Cerebellum (tissue), 4 donors: ENCODE measurements at places on chromosomes 3 and 15.

DNA sequence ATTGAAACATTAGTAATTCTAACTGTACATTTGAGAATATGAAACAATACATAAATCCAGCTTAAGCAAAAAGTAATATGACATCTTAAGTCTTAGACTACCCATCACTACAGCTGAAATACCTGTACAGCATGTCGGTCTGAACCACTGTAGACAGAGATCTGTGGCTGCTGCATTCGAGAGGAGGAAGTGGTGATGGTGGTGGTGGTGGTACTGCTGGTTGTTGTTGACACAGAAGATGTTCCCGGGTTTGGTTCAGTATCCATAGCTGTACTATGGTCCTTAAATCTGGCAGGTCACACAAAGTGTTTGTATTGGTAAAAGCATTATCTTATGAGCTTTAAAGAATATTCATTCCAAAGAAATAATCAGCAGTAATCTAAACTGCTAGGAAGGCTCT, 2.9 kb downstream of the PHC3 start:
- DNase-seq: no peak

DNA sequence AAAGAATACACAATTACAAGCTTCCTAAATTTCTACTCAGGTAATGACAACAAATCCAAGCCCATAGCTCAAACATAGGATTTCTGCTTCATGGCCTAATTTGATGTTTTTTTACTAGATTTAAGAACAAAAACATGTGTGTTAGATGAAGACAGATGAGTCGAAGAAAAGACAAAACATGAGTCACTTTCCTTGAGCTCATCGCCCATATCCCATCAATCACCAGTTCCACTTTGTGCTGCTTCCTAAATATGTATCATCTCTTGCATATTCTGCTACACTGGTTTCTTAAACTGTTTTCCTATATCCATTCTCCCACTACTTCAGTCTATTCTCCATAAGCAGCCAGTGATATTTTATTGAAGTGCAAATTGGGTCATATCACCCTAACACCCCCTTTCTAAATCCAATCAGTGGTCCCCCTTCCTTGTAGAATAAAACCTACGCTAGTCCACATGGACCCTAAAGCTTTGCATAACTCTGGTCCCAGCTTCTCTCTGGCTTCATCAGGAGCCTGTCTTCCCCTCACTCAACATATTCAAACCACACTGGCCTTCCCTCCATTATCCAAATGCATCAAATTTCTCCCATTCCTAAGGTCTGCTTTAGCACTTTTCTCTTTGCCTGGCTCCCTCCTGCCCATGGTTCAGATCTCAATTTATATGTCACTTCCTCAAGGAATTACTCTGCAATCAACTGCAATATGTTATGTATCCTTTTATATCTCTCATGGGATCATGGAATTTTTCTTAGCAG, 1033.9 kb downstream of the FHIT start:
- DNase-seq: no peak

DNA sequence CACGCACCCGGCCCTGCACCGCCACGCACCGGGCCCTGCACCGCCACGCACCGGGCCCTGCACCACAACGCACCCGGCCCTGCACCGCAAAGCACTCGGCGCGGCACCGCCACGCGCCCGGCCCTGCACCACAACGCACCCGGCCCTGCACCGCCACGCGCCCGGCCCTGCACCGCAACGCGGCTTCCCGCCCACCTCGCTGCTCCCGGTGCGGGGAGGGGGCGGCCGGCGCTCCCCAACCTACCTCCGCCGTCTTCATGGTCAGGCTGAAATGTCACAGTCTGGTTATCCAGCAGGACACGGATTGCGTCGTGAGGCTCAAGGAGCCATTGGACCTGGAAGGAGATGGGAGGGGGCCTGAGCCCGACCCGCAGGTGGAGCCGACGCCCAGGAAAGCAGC, 41.8 kb downstream of the MUC20 start:
- DNase-seq: no peak

DNA sequence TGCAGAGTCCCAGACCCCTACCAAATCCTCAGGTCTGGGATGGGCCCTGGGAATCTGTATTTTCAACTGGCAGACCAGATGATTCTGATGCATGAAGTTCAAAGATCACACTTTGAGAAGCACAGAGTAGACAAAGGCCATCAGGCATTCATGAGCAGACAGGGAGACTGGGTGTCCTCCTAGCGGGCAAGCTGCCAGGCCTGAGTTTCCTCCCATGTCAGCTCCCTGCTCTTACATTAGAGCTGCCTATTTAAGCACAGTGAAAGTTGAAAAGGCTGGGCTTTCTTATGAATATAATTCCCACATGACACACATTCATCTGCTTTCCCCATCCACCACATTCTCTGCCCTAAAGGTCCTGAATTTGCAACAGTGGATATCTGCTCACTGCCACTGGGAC, 14.0 kb downstream of the CAPN3 start:
- DNase-seq: no peak

- DNase-seq: no peak
These were observed 44.3 kb downstream of the P2RY1 start for GRCh38 chr3:152879130-152879789.

DNA sequence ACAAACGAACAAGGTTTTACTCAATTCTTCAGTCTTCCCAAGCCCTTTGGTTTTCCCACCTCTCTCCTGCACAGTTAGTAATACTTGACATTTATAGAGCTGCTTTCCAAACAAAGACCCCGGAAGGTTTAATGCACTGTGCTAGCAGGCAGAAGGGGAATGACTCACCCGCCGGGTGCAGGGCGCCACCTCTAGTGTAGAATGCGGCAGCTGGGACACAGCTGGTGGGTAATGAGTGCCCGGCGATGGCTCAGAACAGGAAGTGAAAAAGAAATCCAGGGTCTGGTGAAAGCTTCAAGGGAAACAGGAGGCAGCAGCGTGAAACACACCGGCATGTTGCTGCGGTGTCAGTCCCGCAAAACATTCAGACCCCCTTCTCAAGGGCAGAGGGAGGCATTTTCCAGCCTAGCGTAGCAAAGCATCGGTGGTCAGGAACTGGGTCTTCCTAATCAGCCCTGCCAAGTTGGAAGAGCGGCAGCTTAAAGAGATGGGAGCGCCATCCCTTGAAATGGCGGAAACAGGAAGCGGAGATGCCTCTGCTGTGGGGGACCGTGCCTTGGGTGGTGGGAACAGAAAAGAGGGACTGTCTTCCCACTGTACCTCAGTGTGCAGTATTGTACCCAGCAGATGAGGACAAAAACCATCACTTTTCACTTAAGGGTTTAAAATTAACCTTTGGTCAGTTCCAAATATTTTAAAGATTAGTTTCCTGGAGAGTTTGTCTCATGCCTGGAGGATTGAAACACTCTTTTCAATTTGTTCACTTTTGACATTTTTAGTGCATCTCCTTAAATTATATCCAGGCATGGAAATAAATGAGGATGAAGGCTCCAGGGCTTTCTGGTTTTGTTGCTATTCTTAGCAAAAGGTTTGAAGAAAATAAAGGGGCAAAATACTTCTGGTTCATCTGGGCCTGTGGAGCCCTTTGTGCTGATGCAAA, 160.7 kb upstream of the MCTP2 start:
- DNase-seq: no peak

- DNase-seq: no peak
These were observed 3.7 kb upstream of the ZNF662 start for GRCh38 chr3:42902257-42902656.

DNA sequence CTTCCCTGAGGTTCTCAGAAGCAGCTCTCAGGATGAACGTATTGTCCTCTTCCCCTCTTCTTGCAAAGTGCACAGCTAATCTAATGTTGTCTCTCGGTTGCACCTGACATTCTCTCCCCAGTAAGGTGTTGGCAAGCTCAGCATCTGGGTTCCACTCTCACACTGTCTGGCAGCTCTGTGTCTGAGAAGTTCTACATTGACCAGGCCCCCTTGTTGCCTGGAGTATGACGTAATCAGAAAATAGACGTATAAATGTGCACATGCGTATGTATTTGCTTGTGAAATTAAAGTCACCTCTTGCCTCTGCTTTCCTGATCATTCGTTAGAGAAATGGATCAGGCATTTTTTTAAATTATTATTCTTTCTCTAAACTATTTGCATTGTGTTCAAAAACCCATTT, 67.7 kb downstream of the USF3 start:
- no peak for DNase-seq

- DNase-seq: no peak
These were observed 7.9 kb downstream of the LYZL4 start for GRCh38 chr3:42402394-42403096.

DNA sequence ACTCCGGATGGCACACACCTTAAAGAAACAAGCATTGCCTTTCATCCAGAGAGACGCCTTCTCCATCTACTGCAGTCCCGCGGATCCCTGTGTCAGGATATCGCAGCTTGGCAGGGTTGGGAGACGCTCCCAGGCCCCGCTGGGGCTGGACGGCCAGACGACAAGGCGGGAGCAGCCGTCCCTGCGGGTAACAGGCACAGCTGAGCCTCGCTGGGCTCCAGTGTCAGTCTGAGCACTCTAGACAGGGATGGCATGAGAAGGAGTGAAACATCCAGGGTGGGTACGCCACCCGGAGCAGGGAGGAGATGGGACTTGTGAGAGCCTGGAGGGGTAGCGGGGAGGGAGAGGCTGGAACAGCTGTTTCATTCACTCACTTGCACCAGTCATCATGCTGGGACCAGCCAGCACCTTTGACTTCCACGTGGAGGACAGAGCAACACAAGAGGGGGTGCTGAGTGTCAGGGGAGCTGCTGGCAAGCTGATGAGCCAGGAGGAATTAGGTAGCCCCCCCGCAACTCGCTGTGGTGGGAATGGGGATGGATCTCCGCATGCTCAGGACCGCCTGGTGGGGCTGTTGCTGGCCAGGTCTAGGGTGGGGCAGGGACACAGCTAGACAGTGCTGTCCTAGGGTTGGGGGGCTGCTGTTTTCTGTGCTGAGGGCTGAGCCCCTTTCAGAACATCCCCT, 31.6 kb upstream of the SNRPA1 start:
- DNase-seq: no peak
